ENCODE measurements at places on chromosomes 16 and 17.

DNA sequence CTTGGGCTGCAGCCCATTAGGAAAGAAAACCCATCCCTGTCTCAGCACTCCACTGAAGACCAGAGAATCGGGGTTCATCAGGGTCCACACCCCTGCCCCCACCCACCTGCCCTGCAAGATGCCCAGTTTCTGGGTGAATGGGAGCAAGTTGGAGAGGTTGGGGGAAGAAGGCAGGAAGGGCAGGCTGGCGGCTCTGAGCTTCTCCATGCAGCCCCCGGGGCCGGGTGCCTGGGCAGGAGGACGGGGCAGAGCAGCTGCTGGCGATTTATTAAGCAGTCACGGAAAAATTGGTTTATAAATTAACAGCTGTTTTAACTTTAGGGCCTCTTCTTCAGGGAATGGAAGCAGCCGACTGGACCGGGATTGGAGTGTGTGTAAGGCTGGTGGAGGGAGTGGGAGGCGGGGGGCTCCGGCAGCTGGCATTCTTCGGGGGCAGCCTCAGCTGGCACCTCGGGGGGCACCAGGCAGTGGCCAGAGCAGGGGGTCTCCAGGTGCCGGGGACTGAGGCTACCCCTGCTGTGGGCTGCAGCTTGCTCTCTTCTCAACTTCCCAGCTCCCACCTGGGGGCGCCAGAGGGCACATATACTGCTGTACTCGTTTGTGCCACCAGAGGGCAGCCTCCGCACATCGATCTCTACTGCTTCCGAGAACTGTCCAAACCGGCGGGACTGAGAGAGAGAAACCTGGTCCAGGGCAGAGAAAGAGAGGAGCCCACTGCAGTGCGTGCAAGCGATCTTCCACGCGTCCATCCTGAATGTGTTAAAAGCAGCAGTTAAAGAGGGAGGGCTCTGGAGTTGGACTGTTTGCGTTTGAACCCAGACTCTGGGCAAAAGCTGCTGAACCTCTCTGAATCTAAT, 5.0 kb upstream of the PPP1R1B start:
- DNase-seq, result peak; percentile 81

DNA sequence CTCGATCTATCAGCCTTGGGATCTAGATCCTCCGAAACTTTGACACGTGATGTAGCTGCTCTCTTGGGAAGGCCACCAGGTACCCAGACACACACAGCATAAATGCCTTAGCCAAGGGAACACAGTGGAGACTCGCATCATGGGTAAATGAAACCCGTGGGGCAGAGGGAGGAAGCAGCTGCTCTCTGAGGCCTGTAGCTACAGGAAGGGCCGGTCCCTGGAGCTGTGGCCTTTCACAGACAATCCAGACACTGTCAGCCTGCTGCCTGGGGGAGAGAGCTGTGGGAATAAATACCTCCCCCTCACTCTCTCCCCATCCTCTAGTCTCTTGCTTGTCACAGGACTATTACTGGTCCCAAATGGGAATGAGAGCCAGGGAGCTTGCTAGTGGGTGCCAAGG, 351.2 kb downstream of the UTP18 start:
- no peak for DNase-seq

- DNase-seq, result no peak
Measured at GRCh38 chr17:80457236-80457856, 19.1 kb downstream of the NPTX1 start.

GRCh38 chr17:41967141-41967920, 736 bp downstream of the CNP start:
- peak; percentile 9 for DNase-seq

DNA sequence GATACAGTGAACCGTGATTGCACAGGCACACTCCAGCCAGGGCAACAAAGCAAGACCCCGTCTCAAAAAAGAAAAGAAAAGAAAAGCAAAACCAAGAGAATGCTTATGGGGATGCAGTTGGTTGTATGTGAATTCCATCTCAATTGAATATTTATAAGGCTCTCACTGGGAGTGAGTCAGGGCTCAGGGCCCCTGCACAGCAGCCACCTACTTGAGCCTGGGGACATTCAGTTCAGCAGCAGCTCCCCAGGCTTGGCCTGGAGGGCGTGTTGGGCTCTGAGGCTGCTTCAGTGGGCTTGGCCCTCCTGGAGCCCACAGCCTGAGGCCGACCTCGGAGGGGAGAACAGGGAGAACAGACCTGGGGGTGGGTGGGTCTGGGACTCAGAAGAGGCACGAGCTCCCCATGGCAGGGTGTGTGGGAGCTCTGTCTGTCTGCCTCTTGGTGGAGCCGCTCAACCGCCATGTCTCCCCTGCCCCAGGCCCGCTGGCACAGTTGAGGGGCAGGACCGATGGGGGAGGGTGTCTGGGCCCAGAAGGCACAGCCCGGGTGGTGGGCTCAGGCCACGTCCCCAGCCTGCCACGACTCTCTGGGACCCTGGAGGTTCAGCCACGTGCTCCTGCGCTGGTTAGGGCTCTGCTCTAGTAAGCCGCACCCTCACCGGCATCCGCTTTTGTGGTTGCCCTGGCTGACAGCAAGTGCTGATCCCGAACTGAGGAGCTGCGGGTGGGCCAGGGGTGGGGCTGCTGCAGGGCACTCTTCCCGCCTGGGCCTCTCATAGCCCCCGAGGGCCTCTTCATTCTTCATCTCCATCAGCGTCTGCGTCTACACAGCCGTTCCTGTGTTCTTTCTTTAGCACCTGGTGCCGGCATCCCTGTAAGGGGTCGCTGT, 24.8 kb downstream of the ZFPM1 start:
- DNase-seq, result peak; percentile 16

GRCh38 chr17:4739122-4740024, at the start of the genes CXCL16 and ZMYND15:
Gene CXCL16 (minus strand): TSS chr17:4739928. CDS start chr17:4739339, 589 bp downstream.
Gene ZMYND15 (plus strand): TSS chr17:4739833. CDS start chr17:4740549, 716 bp downstream.
- peak; percentile 61 for DNase-seq

- DNase-seq, result no peak
Measured at GRCh38 chr16:945271-946047, 25.3 kb downstream of the LMF1 start.

DNA sequence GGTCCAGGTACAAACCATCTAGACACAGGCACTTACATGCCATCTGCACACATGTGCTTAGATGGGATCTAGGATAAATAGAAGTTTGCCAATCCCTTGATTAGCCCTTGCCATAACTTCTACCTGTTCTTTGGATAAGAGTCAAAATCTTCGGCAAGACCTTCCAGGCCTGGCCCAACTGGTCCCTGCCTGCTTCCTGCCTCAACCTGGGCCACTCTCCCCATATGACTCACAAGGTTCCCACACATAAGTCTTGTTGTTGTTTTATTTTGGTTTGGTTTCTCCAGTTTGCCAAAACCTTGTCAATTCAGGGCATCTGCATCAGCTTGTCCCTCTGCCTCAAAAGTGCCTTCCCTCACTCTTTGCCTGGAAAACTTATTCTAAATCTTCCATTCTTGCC, 95.3 kb upstream of the XYLT1 start:
- no peak for DNase-seq

GRCh38 chr17:82518826-82519810, at the start of gene FOXK2:
Gene FOXK2 (plus strand): TSS chr17:82519732. CDS start chr17:82519889, 157 bp downstream.
- peak; percentile 91 for DNase-seq

- DNase-seq, result peak; percentile 24
Measured at GRCh38 chr16:49855280-49855821, 561 bp downstream of the ZNF423 start.

- no peak for DNase-seq
Measured at GRCh38 chr17:3647769-3648555, 11.4 kb downstream of the CTNS start.

DNA sequence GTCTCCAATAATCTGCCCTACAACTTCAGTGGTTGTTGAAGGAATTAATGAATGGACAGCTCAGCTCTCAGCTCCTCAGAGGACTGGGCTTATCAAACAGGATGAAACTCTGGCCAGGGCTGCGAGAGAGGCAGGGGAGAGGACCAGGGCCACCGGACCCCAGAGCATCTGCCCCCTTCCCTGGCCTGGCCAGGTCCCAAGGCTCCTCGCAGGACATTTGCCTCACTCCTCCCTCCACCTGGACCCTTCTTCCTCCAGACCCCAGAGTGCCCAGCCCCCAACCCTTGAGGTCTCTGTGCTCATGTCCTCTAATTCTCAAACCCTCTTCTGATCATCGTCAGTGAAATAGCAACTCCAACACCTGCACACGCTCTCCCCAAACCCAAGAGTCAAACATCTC, 3.7 kb downstream of the CD300C start:
- DNase-seq, result no peak

GRCh38 chr16:14286368-14287230, 215.5 kb downstream of the MRTFB start:
- DNase-seq, result peak; percentile 23

- DNase-seq, result no peak
Measured at GRCh38 chr16:86306811-86307513, 203.4 kb upstream of the FOXF1 start.

GRCh38 chr16:57133886-57134285, 41.5 kb downstream of the CPNE2 start:
- no peak for DNase-seq

- DNase-seq, result no peak
Measured at GRCh38 chr16:13923703-13924298, 3.8 kb downstream of the ERCC4 start.

DNA sequence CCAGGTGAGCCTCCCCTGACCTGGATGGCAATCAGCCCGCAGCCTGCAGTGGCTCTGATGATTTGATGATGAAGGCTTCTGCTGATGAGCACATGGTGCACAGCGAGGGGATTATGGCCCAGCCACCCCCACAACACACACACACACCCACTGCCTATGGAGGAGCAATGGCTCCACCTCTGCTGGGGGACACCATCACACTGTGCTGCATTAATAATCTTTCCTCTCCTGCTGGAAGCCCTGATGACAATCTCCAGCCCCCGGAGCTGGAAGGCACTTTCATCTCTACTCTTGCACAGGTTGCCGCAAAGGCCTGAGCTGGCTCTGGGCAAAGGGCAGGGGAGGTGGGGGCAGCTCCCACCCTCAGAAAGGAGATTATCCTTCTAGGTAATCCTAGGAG, 79.9 kb downstream of the PLXDC1 start:
- DNase-seq, result no peak

DNA sequence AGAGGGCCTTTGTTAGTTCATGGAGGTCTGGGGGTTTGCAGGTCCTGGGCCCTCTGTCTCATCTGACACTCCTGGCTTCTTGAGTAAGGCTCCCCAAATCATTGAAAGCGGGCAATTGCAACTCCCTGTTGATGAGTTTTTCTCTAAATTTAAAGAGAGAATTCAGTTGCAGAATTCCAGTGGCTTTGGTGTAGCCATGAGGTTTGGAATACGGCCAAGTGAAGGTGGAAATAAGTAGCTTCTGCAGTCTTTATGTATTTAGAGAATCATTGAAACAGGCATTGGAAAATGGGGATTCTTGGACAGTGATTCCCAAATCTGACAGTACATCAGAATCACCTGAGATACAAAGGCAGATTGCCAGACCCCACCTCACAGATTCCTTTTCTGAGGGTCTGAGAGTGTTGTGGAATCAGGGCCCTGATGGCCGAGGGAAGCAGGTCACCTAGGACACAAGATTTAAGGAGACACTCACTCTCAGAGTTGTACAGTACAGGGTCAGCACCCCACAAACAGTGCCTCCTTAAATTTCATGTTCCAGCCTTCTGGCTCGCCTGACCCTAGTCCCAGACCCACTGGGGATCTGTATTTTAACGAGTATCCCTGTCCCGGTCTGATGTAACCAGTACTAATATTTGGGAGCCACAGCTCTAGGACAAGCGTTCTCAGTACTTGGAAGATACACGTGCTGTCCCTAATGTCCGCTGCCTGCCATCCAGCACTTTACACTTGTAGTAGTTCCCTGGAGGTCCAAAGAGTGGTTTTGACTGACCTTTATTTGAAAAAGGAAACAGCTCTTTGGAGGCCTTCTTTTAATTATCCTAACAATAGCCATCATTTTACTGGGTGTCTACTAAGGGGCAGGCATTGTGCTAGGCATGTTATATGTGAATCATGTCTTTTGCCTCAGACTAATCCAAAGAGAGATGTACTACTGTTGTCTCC, 37.8 kb downstream of the YPEL2 start:
- DNase-seq, result no peak

DNA sequence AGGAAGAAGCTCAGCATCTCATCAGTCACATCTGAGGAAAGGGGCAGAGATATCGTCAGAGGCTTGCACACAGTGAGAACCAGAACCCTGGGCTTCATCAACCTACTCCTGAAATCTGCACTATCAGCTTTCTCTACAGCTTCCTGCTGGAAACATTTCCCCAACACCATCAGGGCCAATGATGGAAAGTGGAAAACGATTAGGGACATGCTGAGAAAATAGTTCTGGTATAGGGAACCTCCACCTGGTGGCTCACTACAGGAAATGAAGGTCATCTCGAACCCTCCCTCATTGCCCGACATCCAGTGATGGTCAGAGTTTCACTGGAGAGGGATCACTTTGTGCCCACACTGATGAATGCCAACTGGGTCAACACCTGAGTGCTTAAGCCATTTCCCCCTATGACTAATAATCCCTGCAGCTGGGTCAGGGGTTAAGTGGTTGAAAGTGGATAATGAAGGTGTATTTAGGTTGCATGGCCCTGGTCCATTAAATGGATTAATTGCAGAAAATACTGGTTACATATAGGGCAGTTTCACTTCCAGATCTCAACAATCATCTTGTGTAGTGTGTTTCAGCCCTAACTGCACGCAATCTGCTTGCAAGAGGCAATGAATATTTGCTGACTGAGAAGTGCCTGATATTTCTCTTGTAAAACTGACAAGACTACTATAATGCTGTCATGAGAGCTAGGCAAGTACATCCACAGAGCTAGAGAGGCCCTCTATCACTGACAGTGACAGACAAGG, 43.1 kb upstream of the GSG1L start:
- DNase-seq, result no peak

All from effector memory CD4-positive, alpha-beta T cell (primary cell).